ENCODE measurements at places on chromosomes 7 and 10.

DNA sequence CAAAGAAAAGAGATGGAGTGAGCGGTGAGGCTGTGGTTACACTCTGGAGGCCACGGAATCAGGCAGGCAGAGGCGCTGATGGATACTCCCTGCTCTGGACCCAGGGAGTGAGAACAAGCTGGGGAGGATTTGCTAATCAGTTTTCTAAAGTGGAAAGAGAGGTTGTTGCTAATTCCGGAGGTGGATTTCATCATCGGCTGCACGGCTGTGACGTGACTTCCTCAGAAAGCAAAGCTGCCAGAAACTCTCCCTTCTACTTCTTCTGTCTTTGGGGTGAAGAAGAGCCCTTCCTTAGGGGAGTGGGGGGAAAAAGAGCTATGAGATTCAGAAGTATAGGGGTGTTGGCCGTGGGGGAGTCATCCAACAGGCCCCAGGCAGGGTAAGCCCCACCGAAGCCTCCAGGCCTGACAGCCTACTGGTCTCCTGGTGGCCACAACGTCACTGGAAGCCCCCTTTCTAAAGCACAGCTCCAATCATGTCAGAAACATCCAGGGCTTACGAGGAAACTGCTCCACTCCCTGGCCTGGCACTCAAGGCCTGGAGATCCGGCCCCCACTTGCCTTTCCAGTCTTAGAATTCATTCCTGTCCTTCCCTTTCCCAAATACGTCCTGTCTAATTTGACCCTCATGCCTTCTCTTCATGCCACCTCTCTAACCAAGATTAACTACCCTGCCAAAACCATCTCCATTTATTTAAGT, 114.5 kb downstream of the HIP1 start:
- no peak for DNase-seq

GRCh38 chr7:94297397-94297838, 97.3 kb upstream of the COL1A2 start:
- no peak for DNase-seq

GRCh38 chr10:122657729-122658128, 41.9 kb downstream of the C10orf120 start:
- DNase-seq = no peak

DNA sequence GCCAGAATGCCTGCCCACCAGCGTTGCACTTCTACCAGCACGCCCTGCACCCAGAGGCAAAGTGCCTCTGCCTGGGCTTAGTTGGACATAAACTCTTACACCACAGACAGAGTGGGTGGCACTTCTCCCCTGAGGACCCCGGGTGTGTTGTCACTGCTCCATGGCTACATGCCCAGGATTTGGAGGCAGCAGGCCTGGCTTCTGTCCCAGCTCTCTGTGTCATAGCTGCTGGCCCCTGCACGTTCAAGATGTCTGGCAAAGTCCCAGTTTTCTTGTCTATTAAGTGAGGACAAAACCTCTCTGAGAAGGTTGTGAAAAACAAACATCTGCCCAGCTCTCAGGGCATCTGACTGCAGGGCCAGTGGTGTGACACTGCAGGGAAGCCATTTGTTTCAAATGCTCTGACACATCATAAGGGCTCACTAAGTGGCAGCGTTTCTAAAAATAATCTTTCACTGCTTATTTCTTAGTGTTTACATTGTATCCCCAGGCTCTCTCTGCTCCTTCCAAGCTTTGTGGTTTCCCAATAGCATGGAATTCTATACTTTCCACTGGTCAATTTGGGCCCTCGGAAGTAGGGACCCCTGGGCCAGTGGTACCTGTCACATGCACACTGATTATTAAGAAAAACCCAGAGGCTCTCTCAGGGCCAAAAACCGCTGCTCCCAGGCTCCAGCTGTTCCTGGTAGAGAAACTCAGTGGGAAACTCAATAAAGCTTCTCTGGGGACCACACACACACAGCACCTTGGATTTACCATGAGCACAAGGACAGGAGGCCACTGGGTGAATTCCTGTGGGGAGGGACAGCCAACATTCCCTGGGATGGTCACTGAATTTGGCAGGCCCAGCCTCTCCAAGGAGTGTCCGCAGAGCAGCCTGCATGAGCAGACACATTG, 86.2 kb upstream of the ANLN start:
- no peak for DNase-seq

GRCh38 chr7:137036768-137037167, 168.3 kb downstream of the CHRM2 start:
- no peak for DNase-seq

DNA sequence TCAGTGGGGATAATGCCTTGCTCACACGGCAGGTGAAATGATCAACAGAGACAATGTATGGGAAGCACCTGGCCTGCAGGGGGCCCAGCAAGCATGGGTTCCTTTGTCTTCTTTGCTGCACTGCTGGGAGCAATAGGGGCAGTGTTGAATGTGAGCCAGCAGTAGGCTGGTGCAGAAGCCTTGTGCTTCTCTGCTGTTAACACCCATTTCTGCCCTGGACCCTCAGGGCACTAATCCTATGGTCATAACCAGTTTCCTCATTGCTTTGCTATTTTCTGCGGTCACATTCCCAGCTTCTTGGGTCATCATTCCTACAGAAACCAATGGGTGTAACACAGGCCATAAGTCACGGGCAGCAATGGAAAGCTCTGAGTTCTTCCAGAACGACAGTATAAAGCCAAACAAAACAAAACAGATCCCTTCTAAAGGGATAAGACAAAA, 10.9 kb upstream of the LGI1 start:
- no peak for DNase-seq

GRCh38 chr10:116215651-116216050, 57.4 kb downstream of the GFRA1 start:
- no peak for DNase-seq

GRCh38 chr10:100738055-100738827, 7.1 kb upstream of the PAX2 start:
- DNase-seq = no peak

GRCh38 chr7:73708961-73709549, 10.4 kb downstream of the STX1A start:
- no peak for DNase-seq

DNA sequence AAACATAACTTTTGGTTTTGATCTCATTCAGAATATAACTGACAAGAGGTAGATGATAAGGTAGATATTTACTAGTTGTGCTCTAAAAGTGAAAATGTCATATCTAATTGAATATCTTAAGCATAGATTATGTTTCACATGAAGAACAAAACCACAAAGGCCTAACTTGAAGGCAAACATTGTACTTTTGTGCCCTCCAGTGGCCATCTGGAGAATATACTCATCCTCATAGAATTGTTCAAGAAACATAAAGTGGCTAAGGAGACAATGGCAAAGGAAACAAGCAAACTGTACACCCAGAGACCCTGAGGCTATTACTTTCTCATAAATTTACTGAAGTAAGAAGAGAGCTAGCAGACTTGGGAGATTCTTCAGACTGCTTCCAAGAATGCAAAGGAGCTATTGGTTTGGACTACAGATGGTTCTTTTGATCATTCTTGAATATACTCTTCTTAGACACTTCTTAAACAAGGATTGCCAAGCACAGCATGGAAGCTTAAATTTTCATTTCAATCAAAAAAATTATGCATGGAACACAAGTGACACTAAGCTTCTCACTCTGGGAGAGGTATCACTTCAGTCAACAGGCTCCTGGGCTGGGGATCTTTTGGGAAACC, 98.2 kb upstream of the DKK1 start:
- DNase-seq = peak; percentile 20

GRCh38 chr7:19665399-19666008, 43.3 kb downstream of the POLR1F start:
- DNase-seq = no peak

DNA sequence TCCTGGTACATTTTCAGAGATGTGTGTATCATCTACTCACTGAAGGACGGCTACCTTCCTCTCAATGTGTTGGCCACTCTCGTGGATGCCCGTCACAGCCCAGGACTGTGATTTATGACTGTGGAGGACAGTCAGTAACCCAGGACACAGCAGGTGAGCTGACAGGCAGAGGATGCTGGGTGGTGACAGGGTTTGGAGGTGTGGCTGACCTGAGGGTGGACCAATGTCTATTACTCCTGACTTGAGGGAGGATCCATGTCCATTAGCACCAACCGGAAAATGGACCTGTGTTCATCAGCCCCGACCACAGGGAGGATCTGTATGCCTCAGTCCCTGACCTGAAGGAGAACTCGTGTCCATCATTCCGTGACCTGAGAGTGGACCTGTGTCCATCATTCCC, 96.1 kb downstream of the ADCY1 start:
- DNase-seq = no peak
